ENCODE measurements at places on chromosomes 12 and 14.

DNA sequence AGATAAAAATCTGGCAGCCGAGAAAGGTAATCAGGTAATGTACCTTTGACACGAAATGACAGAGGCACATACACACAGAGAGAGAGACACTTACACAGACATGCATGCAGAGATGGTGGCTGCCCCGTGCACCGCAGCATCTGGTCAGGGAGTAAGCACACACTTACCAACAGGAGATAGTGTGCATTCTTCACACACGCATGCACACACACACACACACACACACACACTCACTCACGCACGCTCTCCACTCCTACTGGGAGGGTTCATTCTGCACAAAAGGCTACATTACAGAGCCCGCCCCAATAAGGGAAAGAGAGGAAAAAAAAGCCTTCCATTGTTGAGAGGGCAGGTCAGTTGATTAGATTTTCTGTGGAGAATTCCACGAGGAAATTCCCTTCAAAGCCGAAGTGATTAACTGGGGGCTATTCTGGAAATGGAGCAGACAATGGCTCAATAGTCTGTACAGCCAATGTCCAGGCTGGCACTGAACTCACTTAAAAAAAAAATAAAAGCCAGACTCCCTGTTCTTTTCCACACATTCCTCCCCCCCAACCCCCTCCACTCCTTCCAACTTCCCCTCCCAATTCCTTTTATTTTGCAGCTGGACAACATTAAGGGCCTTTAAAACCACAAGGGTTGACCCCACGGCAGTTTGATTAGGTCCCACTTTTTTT lies 1.4 kb upstream of the SOX5 start:
- DNase-seq: no peak

GRCh38 chr12:116416166-116416565 lies 138.7 kb upstream of the MED13L start:
- DNase-seq: no peak

- DNase-seq: no peak
Measured at GRCh38 chr14:88143810-88144209, 138.9 kb downstream of the GPR65 start.

GRCh38 chr14:35934499-35934898 lies 108.4 kb downstream of the BRMS1L start:
- no peak for DNase-seq
